H4 (cell line): ENCODE measurements at places on chromosomes 2 and 18.
A peak's percentile ranks its signal among the peaks of the same experiment; 100 is the strongest.

GRCh38 chr2:228140934-228141528 is 40.5 kb downstream of the SPHKAP start:
- no peak for DNase-seq

GRCh38 chr2:37802899-37803379 is 122.1 kb upstream of the RMDN2 start:
- peak; percentile 44 for DNase-seq

DNA sequence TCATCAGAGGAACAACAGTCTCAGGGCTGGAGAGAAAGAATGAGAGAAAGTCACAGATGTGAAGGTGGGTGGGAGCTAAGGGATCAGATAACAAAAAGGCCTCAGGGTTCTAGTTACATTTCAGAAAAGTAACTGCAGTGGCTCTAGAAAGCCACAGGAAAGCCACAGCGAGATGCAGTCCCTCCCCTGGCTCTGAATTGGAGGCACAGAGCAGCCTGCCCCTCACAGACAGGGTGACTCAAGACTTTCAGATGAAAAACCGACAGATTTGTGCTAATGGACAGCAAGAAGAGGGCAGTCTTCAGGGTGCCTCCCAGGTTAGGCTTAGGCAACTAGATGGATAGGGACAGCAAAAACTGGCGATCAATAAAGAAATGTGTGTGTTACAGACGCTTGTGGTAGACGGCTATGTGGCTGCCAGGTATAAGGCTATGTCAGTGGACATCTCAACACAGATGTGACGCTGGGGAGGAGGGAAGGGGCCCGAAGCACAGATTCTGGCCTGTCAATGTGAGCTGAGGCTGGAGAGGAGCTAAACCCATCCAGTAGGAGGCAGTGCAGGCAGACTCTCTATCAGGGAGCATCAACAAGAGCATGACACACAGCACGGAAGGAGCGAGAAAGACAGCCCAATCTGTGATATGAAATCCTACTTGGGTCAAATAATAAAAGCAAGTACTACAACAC is 26.2 kb downstream of the UNC50 start:
- peak; percentile 43 for DNase-seq

- DNase-seq = peak; percentile 21
Observed at GRCh38 chr2:207558079-207558491, 28.3 kb downstream of the CREB1 start.

DNA sequence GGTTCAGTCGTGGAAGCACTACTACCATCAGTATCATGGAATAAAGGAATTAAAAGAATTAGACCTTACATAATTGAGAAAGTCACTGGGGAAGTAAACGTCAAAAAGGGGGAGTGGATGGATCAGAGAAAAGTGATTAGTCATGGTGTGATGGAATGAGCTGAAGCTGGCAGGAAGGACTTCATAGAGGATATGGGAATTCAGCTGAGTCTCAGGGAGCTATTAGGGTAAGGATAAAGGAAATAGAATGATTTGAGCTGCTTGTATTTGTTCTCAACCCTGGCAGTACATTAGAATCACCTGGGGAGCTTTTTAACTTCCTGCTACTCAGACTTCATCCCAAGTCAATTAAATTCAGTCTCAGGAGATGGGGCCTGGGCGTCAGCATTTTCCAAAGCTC is 53.4 kb upstream of the SETBP1 start:
- peak; percentile 49 for DNase-seq
